ENCODE measurements at places on chromosomes 3 and 15.

GRCh38 chr3:41207355-41207754 lies 8.1 kb downstream of the CTNNB1 start:
- DNase-seq: no peak

DNA sequence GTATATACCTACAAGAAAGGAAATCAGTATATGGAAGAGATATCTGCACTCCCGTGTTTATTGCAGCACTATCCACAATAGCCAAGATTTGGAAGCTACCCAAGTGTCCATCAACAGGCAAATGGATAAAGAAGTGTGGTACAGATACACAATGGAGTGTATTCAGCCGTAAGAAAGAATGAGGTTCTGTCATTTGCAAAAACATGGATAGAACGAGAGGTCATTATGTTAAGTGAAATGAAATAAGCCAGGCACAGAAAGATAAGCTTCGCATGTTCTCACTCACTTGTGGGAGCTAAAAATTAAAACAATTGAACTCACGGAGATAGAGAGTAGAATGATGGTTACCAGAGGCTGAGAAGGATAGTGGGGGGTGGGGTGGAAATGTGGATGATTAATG lies 53.1 kb downstream of the FAM81A start:
- no peak for DNase-seq

DNA sequence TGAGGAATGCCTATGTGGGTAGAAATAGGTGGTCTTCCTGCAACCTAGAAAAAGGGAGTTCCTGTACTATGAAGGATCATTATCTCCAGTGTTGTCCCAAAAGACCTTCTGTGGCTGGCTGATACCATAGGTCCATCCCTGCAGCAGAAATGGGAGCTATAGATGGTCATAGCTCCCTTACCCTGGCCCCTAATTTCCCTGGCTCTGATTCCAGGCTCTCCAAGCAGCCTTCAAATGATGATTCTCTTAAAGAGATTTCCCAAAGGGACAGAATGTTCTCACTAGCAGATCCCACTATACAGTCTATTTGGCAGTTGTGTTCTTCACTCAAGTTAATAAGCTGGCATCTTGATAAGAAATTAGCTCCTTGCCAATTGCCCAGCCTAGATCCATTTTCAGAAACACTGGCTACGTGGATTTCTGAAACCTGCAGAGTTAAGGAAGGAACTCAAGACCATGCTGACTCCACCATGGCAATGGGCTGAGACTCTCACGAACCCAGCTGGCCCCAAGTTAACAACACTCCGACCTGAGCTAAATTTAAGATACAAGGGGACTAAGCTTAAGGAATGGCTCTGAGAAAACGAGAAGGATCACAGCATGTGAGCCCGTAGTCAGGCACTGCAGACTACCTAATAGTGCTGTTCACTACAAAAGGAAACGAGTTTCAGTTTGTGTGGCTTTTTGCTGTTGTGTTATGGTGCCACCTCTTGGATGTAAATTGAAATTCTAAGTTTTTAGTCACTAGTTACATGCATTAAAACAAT lies 11.4 kb downstream of the C15orf40 start:
- peak; percentile 23 for DNase-seq

- DNase-seq: no peak
Measured at GRCh38 chr3:188198760-188199327, 44.9 kb downstream of the LPP start.

- no peak for DNase-seq
Measured at GRCh38 chr3:27085829-27086730, 283.1 kb downstream of the NEK10 start.

GRCh38 chr3:155046935-155047334 lies 33.2 kb upstream of the MME start:
- no peak for DNase-seq

DNA sequence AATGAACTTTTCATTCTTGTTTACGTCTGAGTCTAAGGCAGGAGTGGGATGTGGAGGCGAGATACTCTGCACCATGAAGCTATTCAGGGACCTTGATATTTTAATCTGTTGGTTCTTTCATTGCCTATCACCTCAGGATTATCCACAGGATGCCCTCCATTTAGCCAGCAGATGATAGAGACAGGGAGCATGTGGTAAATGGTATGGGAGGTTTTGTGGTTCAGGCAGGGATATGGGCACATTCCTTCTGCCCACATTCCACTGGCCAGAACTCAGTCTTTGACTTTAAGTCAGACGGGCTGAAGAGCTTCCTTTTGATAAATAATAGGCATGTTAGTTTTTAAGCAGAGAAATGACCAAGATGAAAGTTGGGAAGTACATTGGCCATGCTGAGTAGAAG lies 548.0 kb upstream of the CCDC54 start:
- no peak for DNase-seq

- DNase-seq: peak; percentile 65
Measured at GRCh38 chr3:121735047-121735696, 14.4 kb downstream of the GOLGB1 start.

GRCh38 chr3:125072301-125072700 lies 16.5 kb upstream of the HEG1 start:
- no peak for DNase-seq

DNA sequence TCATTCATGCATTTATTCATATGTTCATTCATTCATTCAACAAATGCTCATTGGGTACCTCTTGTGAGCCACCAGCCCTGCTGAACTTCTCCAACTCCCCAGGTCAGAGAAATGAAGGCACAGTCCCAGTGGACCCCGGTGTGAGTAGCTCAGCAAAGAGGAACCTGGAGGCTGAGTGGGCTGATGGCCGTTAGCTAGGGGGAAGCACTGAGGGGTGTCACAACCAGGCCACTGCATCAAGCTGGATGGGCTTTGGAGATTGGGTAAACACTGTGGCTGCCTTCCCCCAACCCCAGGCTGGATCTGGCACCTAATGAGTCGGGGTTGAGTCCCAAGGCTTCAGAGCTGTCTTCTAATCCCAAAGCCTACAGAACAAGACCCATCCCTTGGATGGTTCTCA lies 12.1 kb upstream of the ALAS1 start:
- no peak for DNase-seq

- no peak for DNase-seq
Measured at GRCh38 chr15:96728591-96728990, 398.1 kb downstream of the NR2F2 start.

GRCh38 chr15:64851503-64851840 lies 9.8 kb downstream of the PLEKHO2 start:
- no peak for DNase-seq

- no peak for DNase-seq
Measured at GRCh38 chr3:50445919-50446318, 57.5 kb downstream of the CACNA2D2 start.

DNA sequence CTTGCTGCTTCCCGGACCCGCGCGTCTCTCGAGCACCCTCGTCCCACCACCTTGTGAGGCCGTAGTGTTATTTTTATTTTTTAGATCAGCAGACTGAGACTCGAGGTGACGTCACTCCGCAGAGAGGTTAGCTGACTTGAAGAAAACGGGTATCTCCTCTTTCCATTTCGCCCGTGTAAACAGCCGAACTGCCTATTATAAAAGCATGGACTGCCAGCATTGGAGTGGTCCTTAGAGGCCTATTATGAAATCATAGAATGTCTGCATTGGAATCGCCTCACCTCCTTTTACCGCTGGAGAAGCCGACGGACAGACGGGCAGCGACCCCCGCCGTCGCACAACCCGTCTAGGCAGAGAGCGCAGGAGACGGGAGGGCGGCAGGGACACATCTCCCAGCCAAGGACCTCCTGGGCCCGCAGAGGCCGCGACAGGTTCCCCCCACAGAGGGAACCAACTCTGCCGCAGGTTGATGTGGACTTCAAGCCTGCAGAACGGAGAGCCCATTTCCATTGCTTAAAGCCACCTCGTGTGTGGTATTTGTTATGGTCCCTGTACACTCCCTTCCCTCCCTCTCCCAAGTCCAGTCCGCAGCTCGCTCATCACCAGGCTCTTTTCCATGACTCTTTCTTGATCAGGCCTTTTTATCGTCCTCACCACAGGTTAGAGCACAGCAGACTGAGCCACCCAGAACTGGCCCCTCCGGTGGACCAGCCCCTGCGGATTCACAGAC lies 540 bp upstream of the PPP1R2 start:
- no peak for DNase-seq

DNA sequence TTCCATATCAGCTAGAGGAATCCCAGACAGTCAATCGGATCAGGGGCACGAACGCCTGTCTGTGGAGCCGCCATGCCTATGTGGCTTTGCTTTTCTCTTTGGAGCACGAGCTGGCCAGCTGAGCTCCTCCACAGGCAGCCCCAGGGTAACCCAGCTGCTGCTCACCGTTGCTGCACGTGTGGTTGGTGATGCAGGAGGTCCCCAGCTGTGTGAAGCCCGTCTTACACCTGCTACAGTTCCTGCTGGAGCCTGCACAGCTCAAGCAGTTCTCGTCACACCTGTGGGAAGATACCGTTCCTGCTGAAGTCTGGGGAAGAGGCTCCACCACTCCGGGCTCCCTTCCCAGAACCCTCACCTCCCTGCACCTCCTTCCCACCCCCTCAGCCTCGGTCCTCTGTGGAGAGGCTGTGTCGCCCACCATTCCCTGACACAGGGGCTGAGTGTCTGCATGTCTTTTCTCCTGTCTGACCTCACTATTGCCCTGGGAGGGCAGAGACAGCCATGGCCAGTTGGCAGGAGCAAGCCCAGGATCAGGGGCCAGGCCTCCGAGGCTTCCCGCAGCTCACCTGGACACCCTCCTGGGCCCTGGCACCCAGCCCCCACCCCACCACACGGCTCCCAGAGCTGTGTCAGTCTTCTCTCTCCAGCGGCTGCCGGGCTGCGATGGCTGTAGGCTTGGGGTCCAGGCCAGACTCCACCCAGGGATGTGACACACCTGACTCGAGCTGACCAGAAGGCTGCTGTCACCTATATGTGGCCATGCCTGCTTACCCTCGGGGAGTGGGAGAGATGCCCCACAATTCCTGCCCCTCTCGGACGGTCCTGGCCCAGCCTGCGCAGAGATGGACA lies 12.2 kb upstream of the SNRPA1 start:
- DNase-seq: no peak

- no peak for DNase-seq
Measured at GRCh38 chr15:96273317-96274086, 57.0 kb upstream of the NR2F2 start.

DNA sequence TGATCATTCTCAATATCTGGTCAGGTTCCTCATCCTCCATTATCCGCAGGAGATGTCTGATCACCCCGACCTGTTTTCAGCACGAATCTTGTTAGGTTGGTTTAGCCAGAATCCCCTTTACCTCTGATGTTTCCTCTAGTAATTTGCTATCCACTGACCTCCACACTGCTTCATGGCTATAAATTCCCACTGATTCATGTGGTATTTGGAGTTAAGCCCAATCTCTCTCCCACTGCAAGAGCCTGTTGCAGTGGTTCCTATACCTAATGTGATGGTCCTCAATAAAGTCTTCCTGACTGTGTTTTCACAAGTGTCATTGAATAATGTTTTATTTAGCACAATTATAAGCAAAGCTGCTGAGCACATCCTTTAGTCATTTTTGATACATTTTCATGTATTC lies 124.8 kb upstream of the CNTN3 start:
- no peak for DNase-seq

- no peak for DNase-seq
Measured at GRCh38 chr3:150252462-150252861, 155.6 kb upstream of the TSC22D2 start.

- DNase-seq: no peak
Measured at GRCh38 chr3:124558991-124559845, 171.0 kb upstream of the UMPS start.

- DNase-seq: no peak
Measured at GRCh38 chr15:100878648-100879047, 983 bp upstream of the ALDH1A3 start.

DNA sequence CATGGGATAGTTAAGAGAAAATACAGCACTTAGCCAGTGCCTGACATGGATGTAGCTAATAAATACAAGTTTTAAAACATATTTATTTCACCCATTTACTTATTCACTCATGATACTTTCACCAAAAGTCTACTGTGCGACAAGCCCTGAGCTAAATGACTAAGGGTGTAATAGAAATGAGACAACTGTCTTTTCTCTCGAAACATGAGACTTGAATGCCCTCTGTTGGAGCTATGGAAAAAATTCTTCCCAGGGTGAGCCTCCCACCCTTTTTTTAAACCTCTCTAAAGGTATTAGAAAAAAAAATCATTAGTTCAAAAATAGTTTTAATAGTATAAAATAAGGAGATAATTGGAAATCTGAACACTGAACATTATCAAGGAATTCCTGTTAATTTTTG lies 24.3 kb upstream of the RPL14 start:
- no peak for DNase-seq

DNA sequence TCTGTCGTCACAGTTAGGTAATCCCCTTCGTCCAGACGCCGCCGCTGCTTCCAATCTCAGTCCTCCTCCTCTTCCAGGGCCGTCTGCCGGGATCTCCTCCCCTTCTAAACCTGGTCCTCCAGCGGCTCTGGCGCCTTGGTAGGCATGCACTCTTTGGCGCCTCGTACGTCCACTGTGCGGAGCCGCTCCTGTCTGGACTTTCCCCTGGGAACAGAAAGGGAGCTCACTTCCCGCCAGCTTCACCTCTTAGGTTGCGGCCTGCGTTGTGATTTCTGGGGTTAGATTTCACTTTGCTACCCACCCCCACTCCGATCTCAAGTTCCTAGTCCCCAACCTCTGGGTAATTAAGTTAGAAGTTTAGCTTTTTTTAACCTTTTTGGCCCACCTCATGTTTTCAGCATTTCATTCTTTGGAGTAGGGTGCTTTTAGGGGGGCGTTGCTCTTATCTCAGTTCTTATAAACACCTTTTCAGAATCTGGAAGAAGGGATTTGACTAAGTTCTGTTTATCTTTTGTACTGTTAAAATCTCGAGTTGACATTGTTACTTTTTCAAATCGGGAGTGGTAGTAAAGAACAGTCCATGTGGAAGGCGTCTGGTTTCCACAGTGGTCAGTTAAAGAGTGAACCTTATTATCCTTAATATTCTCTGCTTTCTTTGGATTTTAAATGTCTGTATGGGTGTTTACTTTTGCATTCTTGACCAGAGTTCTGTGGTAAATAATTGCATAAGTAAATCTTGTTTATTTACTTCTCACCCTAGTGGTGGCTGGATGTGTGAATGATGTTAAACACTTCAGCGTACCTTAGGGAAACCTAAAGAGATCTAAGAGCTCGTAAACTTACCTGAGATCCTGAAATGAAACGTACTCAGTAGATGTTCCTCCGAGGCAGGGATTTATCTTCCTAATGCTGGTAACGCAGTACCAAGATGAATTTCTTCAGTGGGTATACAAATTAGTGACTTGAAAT lies 611 bp downstream of the CTDSPL2 start:
- DNase-seq: peak; percentile 28

- DNase-seq: no peak
Measured at GRCh38 chr3:110902453-110903085, 169.0 kb upstream of the NECTIN3 start.

- no peak for DNase-seq
Measured at GRCh38 chr15:63135281-63135680, 13.6 kb downstream of the LACTB start.

DNA sequence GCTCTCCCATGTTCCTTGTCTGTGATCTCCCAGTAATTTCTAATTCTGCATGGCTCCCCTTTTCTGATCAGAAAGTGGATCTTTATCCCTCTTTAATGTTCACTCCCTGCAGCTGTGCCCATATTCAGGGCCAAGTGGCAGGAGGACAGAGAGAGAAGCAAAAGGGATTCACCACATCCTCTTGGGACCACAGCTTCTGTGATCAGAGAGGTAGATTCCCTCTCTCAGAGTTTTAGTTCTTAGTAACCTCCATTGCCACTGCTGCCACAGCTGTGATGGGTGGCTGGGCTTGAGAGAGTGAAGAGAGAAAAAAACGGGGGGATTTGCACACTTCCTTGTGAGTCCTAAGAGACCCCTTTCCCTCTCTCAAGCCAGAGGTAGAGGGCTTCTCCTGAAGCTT lies 49.2 kb downstream of the GLCE start:
- no peak for DNase-seq

Data from T-helper 1 cell (primary cell).